Stimulated activated CD4-positive, alpha-beta T cell treated with anti-CD3 and anti-CD28 coated beads, Interleukin-12 subunit alpha, Interleukin-12 subunit beta, amount 100 ng/mL, for 4 hours (primary cell): ENCODE measurements at places on chromosomes 7 and 10.

DNA sequence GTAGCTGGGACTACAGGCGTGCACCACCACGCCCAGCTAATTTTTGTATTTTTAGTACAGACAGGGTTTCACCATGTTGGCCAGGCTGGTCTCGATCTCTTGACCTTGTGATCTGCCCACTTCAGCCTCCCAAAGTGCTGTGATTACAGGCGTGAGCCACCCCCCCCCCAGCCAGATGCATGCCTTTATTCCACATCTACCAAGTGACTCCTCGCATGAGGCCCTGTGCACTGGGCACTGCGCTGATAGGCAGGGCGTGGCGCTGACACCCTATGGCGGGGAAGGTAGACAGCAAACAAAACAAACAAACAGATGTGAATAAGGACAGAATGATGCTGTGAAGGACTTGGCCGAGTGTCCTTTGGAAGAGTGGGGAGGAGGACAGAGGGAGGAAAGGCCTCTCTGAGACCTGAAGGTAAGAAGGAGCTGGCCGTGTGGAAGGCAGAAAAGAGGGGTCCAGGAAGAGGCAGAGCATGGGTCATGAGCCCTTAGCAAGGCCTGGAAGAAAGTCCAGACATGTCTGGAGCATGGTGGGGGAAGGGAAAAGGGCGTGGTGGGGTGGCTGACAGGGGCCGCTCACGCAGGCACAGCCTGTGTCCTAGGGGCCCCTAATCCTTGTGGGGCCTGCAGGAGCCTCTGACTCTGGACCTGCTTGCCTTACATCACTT, 47.5 kb upstream of the CACUL1 start:
- no peak for DNase-seq

DNA sequence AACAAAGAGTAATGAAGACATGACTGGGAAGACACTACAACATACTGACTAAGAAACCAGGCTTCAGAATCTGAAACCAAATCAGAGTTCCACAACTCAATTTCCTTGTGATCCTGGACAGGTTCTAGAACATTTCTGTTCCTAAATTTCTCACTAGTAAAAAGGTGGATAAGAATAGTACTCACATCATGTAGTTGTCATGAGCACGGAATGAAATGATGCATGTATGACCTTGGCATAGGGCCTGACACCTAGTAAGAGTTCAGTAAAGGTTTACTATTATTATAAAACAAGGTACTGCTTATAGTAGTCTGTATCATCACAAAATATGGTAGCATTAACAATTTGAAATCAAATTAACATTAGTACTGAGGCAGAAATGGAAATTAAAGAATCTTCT, 19.9 kb downstream of the DOCK4 start:
- DNase-seq, result no peak

GRCh38 chr10:20415684-20416083, 481.4 kb downstream of the NEBL start:
- DNase-seq, result no peak

GRCh38 chr10:97564776-97565175, 7.8 kb upstream of the ANKRD2 start:
- DNase-seq, result no peak

GRCh38 chr10:69576334-69577011, 3.3 kb upstream of the NEUROG3 start:
- DNase-seq, result no peak

DNA sequence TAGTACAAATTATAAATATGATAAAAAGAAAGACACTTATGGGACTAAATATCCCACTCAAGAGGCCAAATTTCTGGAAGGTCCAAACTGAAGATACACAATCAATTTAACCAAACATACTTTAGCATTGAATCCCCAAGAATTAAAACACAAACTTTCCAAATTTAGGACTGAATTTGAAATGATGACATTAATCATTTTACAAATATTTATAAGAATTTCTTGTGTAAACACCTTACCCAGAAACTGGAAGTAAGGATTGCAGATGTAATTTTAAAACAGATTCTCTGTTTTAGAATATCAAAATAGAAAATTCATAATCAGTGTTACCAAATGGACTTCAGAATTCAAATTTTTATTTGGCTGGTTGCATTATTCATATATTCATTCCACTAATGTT, 588.2 kb upstream of the KCND2 start:
- DNase-seq, result no peak

- no peak for DNase-seq
Observed at GRCh38 chr10:78927257-78927995, 141.3 kb upstream of the ZMIZ1 start.

DNA sequence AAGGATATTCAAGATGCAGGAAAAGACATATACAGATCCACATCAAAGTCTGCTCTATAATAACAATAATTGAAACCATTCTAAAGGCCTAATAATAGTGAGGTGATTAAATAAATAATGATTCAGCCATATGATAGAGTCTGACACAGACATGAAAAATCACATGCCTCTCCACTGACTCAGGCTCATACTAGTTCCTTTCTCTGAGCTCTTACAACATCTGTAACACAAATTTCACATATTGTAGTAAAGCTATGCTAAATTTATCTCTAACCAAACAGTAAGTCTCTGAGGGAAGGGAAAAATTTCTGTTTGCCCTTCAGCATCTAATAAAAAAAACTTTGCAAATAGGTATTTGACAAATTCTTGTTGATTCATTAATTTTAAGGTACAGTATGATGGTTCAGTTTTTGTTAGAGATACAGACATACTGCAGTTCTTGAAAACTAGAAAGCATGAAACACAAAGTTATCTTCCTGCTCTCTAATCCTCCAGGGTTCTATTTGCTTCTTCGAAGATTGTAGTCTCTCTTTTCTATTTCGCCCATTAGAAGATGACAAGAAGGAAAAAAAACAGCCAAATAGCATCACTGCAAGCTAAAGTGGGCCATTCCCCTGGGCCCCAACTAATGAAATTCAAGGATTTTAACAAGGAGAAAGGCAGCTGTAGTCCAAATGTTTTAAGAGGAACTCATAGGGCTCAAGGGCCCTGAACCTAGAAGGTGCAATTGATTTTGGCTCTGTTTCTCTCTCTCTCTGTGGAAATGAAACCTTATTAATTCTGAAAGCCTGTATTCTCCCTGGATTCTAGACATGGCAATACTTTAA, 53.9 kb downstream of the CUBN start:
- no peak for DNase-seq

GRCh38 chr10:30037620-30038336, 21.6 kb downstream of the JCAD start:
- no peak for DNase-seq

DNA sequence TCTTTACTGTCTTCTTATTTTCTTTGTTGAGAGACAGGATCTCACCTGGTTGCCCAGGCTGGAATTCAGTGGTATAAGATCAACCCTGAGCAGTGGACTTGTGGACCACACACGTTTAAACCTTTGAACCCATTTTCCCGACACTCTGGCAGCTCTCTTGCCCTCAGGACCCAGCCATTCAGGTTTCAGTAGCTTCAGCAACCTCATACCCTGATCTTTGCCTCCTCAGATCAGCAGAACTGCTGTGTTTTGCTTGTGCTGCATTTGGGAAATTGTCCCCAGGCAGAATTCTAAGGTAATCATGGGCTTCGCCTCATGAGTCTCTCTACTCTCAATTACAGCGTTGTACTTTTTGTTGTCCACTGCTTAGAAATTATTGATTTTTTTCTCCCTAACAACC, 317.6 kb upstream of the KIAA1217 start:
- DNase-seq, result no peak

- no peak for DNase-seq
Observed at GRCh38 chr7:157703131-157703530, 366.3 kb downstream of the DNAJB6 start.

GRCh38 chr7:48839108-48839507, 85.2 kb upstream of the CDC14C start:
- no peak for DNase-seq

GRCh38 chr10:29408847-29409240, 120.0 kb downstream of the LYZL1 start:
- DNase-seq, result no peak

DNA sequence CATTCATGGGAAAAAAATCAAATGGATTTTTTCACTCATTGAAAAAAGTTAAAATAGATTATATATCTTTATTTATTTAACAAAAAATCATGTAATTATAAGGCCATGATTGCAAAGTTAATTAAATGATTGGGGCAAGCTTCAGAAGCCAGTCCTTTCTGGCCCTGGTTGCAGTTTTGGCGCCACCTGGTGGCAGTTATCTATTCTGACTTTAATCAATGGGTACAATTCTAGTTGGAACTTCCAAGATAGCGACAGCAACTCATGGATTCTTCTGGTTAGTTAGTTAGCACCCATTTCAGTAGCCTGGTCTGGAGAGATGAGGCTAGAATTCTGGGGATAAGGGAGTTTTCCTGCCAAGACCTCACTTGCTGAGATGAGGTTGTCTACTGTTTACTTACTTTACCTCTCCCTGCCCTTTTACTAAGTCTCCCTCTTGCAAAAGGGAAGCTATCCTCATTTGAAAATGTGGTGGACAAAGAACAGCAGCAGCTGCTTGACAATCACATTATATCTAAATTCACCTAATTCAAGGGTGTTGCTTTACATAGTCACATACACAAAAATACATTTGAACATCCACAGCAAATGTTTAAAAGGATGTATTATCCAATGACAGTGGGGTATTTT, 42.3 kb downstream of the NOC3L start:
- peak; percentile 65 for DNase-seq

- no peak for DNase-seq
Observed at GRCh38 chr7:69638674-69639073, 40.4 kb downstream of the AUTS2 start.

GRCh38 chr10:113232928-113233511, 283.0 kb downstream of the TCF7L2 start:
- DNase-seq, result no peak
